ENCODE measurements at places on chromosomes 11 and 22. TPM values are rescaled to one million over a fixed set of nuclear protein-coding genes. Genes with fewer than 3 reads are reported as not detected.
A peak's percentile ranks its signal among the peaks of the same experiment; 100 is the strongest.

DNA sequence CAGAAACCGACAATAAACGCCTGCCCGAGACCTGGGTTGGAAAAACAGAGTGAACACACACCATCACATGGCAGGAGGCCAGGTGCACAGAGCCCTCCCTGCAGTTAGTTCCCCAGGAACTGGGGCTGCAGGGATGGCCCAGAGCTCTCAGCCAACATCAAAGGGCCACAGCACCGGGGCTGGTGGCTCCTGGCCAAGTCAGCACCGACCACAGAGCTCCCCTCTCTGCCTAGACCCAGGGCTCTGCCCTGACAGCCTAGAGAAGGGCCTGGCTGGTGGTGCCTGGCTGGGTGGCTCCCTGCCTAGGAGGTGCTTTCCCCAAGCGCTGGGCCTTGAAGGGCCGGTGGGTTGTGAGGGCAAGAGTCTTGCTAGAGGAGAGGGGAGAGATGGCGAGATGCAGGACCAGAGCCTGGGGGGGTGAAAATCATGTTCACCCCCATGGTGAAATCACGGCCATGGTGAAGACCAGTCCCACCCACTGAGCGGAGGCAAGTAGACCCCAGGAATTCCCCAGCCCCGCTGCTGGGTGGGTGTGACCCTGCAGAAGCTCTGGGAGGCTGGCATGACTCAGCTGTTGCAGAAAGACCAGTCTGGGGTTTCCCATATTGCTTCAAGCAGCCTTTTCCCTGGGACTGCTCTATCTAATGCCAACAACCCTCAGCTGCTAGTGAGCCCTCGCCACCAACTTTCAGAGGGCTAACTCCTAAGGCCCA is 7.2 kb upstream of the BID start:
- peak; percentile 49 for DNase-seq

The AASDHPPT gene
- total RNA-seq = 34.0 TPM

The VWCE gene
- total RNA-seq = 1.1 TPM

DNA sequence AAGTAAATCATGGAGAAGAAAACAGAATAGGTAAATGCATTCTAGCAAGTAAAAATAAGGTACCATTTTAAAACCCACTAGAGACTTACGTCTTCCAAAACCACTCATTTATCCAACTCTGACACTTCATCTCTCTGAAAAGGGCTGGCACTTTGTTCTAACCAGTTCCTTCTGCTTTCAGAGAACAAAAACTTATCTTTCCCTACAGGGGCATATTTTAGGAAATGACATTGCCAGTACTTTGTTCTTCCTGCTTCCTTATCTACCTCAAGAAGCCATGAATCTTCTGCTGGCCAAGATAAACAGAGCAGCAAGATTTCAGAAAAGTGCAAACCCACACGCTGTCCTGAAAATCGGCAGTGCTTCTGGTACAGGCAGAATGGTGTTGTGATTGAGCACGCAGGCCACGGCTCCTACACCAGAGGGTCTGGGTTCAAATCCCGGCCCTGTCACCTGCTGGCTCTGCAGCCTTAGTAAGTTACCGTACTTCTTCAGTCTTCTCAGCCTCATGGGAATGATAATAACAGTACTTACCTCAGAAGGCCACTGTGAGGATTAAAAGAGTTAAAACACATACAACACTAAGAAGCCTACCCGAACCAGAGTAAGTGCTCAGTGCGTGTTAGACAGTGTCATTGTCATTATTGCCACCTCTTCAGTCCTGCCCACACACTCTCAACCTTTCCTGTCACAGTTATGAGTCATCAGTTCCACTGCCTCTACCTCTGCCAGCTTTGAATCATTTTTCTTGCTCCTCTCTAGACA is 11.0 kb downstream of the MPZL3 start:
- peak; percentile 37 for DNase-seq

The OR51B2 gene
- total RNA-seq = not detected

The IFITM10 gene
- 0.27 TPM for total RNA-seq

The CYP2D6 gene
- 0.59 TPM for total RNA-seq

DNA sequence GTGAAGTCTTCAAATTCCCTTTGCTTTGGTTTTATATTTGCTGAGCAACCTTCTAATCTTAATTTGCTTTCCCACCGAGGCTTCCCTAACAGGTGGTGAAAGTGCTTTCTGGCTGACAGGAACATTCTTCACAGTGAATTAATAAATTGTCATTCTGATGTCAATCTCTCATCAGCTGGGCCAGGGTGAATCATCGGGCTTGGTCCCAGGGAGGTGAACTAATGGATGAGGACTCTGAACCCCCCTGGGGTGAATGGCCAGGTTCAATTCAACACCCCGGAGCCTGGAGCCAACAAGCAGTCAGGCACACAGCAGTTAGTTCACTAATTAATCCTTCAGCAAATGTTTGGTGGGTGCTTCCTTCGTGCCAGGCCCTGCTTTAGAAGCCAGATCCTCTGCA is 155.4 kb upstream of the PDGFD start:
- no peak for DNase-seq

DNA sequence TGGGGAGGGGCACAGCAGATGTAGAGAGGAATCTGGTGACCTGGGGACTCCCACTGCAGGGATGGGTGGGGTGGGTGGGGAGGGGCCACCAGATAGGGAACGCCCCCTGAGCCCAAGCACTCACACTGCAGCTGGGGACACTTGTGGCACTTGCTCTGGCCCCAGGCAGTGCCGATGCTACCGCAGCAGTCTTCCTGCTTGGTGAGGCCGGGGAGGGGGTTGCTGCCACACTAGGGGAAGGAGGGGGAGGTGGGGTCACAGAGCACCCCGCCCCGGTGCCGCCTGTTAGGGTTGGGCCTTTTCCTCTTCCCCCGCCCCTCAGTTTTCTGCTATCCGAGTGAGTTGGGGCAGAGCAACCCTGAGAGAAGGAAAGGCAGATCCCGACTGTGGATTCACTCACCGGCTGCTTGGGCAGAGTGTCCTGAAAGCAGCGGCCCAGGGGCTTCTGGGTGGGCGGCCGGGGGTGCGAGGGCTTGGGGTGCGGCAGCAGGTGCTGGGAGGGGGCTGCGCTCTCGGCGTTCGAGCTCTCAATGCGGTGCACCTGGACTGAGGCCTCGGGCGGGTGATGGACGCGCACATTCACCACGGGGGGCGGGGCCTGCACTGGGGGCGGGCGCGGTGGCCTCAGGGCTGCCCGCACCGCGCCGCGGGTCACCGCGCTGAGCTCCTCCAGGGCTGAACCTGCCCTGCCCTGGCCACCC is 4.7 kb downstream of the LTBP3 start:
- DNase-seq = no peak

The BTG4 gene
- not detected for total RNA-seq

The FXYD2 gene
- 1.9 TPM for total RNA-seq

The SESN3 gene
- 17.2 TPM for total RNA-seq

- DNase-seq = no peak
Observed at GRCh38 chr22:26066534-26066933, 102.7 kb upstream of the SEZ6L start.

The FAM227A gene
- total RNA-seq = 0.68 TPM

DNA sequence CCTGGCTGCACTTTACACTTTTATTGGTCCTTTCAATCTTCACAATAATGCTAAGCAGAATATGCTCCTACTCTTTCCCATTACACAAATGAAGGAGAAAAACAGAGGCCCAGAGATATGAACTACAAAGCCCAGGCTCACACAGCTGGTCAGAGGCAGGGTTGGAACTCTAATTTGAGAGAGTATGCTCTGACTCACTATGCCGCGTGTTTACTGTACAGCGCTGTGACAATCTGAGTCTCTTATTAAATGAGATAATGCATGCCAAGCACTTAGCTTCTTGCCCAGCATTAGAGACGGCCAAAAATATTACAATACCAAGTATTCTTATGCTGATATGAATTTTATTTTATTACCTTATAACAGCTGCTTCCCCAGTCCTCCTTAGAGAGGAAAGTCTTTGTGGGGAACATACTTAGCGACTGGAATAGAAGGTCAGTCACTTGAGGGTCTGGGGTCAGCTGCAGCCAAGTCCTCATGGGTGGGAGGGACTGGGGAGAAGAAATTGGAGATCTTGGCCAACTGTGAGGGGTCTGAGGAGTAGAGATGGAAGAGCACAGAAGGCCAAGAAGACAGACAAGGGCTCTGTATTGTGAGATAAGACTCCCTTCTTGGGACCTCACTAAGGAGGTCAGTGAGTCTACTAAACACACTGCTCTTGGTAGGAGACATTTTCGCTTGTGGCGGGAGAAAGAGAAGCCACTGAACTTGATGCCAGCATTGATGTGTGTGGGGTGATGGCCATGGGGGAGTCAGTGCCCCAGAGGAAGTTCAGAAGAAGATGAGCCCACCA is 150.8 kb upstream of the TIMP3 start:
- no peak for DNase-seq

The TPBGL gene
- 0.42 TPM for total RNA-seq

DNA sequence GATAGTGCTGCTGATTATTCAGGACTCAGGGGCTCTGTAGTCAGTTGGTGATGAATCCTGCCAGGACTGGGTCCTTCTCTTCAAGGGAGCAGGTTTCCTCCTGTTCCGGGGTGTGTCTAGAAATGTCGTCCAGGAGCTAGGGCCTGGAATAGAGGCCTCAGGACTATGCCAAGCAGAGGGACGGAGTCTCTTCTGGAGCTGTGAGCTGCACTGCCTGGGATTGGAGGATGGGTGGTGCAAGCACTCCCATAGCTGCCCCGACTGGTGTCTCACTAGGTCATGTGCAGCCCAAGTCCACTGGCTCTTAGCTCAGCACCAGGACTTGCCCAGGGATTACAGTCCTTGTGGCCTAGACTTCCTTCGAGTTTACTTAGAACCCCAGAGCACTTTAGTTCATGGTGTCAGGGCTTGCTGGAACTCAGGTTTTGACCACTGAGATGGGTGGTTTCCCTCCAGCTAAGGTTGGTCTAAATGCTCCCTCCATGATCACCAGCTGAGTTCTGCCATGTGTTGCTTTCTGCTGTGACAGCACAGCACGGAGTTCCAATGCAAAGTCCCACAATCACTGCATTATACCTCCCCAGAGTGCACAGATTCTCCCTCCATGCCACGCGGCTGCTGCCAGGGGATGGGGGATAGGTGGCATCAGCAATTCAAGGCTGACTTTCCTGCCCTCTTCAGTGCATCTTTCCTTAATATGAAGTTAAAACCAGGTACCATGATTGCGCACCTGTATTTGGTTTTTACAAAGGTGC is 42.6 kb upstream of the SHANK2 start:
- no peak for DNase-seq

- DNase-seq = no peak
Observed at GRCh38 chr22:49026494-49027367, 800.9 kb downstream of the BRD1 start.

The BBOX1 gene
- 0.29 TPM for total RNA-seq

GRCh38 chr11:47551086-47551485 is 1.8 kb downstream of the CELF1 start:
- DNase-seq = no peak

The CD3E gene
- 1.6 TPM for total RNA-seq

The DKK3 gene
- 1,563 TPM for total RNA-seq

DNA sequence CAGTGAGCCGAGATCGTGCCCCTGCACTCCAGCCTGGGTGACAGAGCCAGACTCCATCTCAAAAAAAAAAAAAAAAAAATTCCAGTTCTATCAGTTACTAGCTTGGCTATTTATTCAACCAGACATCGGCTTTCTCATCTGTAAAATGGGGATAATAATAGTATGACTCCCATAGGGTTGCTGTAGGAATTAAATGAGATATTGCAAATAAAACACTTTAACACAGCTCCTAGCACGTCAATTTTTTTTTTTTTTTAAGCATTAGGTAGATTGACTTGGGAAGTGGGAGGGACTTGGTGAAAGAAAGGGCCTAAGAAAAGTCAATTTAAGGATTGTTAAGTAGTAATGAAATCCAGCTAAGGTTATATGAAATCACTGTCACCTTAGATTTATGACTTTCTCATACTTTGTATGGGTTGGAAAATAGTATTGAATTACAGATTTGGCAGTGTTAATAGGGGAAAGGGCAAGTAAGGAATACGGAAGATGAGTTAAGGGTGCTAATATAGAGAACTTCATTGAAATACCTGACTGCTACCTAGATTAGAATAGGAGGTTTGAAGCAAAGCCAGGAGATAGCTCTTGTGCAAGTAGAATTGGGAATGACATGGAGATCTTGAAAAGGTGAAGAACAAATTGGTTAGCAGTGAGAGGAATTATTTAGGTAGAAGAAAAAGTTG is 28.8 kb downstream of the BIRC2 start:
- no peak for DNase-seq

DNA sequence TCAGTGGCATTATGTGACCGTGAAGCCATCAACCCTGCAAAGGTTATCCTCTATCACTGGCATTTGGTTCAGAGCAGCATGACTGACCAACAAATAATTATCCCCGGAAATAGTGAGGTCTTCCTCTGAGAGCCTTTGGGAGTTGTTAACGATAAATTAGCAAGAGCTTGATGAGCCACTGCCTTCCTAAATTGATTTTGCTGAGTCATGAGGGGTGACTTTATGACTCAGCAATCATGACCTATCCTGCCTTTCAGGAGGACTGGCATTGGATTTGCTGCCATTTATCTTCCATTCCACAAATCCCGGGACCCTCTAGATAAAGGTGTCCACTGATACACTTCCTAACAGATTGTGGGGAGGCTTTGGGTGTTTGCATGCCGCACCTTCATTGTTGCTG is 80.8 kb upstream of the MTNR1B start:
- no peak for DNase-seq

The AIP gene
- total RNA-seq = 50.5 TPM

DNA sequence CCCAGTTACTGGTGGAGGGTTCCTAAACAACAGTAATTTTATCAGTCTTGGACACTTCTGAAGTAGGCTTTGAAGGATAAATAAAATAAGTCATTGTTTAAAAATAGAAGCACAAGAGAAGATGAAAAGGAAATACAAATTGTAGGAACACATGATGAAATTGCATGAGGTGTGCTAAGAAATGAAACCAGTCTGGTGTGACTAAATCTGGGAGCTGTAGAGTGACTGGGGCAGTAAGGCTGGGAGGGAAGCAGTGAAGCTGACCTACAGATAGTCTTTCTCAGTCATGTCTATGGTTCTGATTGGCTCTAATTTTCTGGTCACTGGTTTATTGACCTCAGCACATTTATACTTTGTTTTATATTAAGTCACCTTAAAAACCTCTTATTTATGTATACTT is 139.1 kb downstream of the SLC17A6 start:
- no peak for DNase-seq

DNA sequence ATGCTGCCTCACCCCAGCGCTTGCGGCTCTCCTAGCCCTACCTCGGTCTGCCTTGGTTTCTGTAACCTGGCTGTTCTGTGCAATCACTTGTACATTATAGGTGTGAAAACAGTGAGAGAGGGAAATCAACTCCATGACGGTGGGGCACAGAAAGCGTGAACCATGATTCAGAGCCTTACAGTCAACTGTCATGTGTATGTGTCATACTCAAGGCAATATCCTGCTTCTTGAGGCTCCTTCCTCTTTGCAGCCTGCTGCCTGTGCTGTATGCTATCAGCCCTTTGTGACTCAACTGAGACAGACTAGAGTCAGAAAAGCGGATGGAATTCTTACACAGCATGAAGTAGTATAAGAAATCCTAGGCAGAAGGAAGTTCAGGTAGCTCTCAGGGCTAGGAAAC is 2.1 kb downstream of the NRIP3 start:
- no peak for DNase-seq

The PKNOX2 gene
- 13.8 TPM for total RNA-seq

The ACAT1 gene
- total RNA-seq = 132 TPM

GRCh38 chr11:12631651-12632050 is 42.6 kb upstream of the TEAD1 start:
- no peak for DNase-seq

Measured in left cardiac atrium (tissue), 4 donors.